Heart left ventricle (tissue), 16 donors: ENCODE measurements at places on chromosomes 6 and 20.

- DNase-seq = no peak
Observed at GRCh38 chr20:57998981-57999464, 229.4 kb downstream of the ANKRD60 start.

DNA sequence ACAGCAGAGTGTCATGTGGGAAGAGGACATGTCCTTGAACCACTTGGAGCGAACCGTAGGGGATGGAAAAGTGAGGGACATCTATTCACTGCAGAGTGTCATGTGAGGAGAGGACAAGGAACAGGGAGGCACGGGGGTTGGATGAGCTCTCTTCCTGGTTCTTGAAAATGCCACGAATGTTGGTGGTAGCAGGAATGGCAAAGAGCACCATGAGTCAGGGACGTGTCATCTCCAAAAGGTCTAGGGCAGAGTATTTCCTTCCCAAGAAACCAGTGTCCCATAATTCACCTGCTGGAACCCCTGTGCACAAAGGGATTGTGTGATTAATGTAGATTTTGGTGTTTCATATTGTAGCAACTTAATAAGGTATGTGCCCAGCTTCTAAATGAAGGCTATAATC, 136.8 kb downstream of the BFSP1 start:
- DNase-seq = no peak

- no peak for DNase-seq
Observed at GRCh38 chr20:36817496-36817895, 43.9 kb upstream of the DSN1 start.

DNA sequence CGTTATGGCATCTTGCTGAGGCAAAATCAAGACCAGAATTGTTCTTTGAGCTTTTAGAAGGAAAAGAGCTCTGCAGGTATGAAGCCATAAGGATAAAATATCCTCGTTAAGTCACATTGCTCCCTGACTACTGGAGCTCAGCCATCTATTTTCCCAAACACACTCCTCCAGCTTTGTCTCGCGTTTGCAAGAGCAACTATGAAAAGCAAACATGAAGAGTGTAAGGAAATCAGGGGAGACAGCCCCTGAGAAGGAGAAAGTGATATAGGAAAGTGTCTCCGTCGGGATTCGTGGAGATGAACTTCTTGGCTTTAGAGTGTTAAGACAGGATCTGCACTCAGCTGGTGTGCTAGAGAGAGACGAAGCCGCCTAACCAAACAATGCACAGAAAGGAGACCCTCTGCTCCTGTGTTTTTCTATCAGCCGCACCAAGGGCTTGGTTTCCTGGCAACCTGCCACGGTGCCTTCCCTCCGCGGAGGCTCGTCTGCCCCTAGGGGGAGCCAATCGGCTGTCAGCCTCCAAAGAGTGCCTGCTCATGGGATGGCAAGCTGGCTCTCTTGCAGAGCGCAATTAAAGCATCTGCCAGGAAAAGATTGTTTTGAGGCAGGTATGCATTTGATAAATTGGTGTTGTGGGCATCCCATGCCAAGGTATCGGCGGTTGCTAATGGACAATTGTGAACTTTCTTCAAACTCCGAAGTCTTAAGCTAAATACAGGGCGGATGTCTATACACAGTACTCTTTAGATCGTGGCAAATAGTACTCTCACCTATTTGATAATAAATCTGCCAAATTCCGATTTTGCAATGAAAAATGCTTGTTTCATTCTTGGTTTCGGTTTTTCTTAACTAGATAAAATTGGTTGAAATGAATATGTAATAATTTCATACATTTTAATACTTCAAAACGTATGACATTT, 603.2 kb downstream of the RNF144B start:
- DNase-seq = peak; percentile 64

DNA sequence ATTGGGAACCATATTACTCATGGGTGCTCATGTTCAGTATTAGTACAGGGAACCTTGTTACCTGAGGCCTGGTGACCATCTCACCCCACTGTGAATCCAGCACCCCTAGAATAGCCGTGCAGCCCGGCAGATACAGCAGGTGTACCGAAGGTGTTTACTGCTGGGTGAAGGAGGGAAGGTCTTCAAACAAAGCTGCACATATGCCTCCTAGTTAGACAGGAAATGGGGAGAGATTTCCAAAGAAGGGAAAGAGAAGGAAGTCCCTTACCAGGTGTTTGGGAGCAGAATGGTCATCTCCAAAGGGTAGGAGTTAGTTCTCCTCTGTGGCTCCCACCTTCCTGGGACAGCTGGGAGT, 2.4 kb upstream of the CST1 start:
- DNase-seq = no peak
